ENCODE measurements at places on chromosomes 4 and X. TPM values are rescaled to one million over a fixed set of nuclear protein-coding genes. Genes with fewer than 3 reads are reported as not detected.
A peak's percentile ranks its signal among the peaks of the same experiment; 100 is the strongest.

DNA sequence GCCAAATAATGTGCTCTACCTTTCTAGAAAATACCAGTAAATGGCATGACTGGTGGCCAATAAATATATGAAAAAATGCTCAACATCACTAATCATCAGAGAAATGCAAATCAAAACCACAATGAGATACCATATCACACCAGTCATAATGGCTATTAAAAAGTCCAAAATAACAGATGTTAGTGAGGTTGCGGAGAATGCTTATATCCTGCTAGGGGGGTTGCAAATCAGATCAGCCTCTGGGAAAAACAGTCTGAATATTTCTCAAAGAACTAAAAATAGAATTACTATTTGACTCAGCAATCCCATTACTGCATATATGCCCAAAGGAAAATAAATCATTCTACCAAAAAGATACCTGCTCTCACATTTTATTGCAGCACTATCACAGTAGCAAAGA is 115.1 kb downstream of the RASGEF1B start:
- H3K27ac ChIP-seq: no peak overlapping the region
- no peaks in the 10 kb centered on the region for H3K27me3 ChIP-seq
- H3K4me3 ChIP-seq: no peak overlapping the region
- DNase-seq: no peak
- H3K36me3 ChIP-seq: no peaks in the 10 kb centered on the region
- no peaks in the 10 kb centered on the region for H3K4me1 ChIP-seq

DNA sequence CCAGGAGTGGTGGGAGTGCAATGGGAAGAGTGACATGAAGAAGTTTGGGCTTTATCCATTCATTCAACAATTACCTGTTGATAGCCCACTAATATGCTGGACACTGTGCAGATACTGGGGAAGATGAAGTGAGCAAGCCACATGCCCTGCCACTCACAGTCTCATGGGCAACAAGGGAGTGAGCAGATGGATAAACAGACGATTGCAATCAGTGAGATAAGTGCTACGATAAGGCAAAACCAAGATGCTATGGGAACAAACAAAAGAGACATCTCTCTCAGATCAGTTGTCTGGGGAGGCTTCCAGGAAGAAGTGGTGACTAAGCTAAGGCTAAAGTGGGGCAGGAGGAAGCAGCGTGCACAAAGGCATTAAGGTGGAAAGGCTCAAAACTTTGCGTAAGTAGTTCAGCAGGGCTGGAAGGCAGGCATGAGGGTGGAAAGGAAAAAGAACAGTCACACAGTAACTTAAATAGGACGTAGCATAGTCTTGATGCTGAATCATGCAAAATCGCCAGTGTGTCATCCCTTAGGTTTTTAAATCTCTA is 31.7 kb downstream of the GAB3 start:
- peaks cover 20% of the 10 kb centered on the region for H3K4me1 ChIP-seq
- H3K27me3 ChIP-seq: no peaks in the 10 kb centered on the region
- no peak overlapping the region for H3K27ac ChIP-seq
- DNase-seq: no peak

DNA sequence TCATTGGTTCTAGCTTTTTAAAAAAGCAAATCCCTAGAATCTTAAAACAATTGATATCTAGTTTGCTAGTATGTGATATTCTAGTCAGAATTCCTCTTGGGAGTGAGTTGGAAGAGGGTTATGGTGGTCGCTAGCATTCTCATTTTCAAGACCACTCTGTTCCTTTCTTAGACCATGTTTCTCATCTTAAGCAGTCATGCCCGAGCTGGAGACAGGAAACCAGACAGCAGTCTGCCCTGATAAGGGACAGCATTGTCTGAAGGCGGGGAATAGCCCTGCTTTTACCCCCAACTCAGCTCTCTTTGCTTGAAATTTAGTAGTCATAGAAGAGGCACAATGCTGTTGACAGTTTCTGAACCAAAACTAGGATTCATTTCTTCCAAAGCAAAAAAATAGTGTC is 5.2 kb downstream of the KLF3 start:
- no peaks in the 10 kb centered on the region for H3K27me3 ChIP-seq
- DNase-seq: no peak
- no peaks in the 10 kb centered on the region for H3K4me1 ChIP-seq
- no peaks in the 10 kb centered on the region for H3K36me3 ChIP-seq

DNA sequence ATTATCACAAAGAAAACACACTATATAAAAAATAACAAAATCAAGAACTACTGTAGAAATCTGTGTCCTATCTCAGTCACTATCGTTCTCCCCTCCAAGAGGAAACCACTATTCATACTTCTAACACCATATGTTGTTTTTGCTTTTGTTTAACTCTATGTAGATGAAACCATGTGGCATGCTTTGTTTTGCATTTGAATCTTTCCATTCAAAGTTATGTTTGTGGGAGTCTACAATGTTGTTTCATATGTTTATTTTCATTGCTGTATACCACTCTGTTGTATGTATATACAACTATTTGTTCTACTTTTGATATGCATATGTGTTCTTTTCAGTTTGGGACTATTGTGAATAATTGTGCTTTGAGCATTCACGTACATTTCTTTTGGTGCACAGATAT is 116.1 kb downstream of the PABPC4L start:
- H3K27ac ChIP-seq: no peak overlapping the region
- H3K4me3 ChIP-seq: no peak overlapping the region
- H3K4me1 ChIP-seq: no peaks in the 10 kb centered on the region

GRCh38 chrX:100797359-100797758 is 22.8 kb upstream of the CSTF2 start:
- no peak for DNase-seq
- H3K4me1 ChIP-seq: no peaks in the 10 kb centered on the region
- H3K36me3 ChIP-seq: no peaks in the 10 kb centered on the region
- H3K27me3 ChIP-seq: no peaks in the 10 kb centered on the region

- H3K27me3 ChIP-seq: no peaks in the 10 kb centered on the region
- H3K27ac ChIP-seq: no peak overlapping the region
- no peaks in the 10 kb centered on the region for H3K4me1 ChIP-seq
Observed at GRCh38 chrX:120144178-120144844, 14.1 kb upstream of the RHOXF2 start.

- H3K4me3 ChIP-seq: no peak overlapping the region
- no peak overlapping the region for H3K27ac ChIP-seq
- no peak for DNase-seq
- no peaks in the 10 kb centered on the region for H3K4me1 ChIP-seq
- H3K27me3 ChIP-seq: no peaks in the 10 kb centered on the region
Observed at GRCh38 chrX:69093960-69094871, 71.0 kb downstream of the PJA1 start.

DNA sequence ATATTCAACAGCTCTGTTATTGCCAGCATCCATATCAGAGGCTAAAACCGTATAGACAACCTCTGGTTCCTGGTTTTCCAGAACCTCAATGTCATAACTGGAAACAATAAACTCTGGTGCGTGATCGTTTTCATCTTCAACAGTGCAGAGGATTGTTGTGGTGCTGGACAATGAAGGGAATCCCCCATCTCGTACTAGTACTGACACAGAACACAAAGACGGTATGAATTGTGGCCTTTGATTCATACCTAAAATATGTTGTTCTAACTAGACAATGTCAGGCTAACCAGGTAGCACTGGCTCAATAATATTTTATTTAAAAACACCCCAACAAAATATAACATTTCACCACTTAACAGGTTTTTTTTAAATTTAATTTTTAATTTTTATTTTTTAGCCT is 186.9 kb downstream of the DCHS2 start:
- no peaks in the 10 kb centered on the region for H3K36me3 ChIP-seq
- no peak overlapping the region for H3K27ac ChIP-seq
- no peaks in the 10 kb centered on the region for H3K4me1 ChIP-seq
- no peak for DNase-seq
- no peak overlapping the region for H3K4me3 ChIP-seq
- H3K27me3 ChIP-seq: no peaks in the 10 kb centered on the region

GRCh38 chrX:47611926-47612325 is 7.7 kb downstream of the SYN1 start:
- no peak overlapping the region for H3K4me3 ChIP-seq
- DNase-seq: no peak
- no peaks in the 10 kb centered on the region for H3K27me3 ChIP-seq
- no peaks in the 10 kb centered on the region for H3K36me3 ChIP-seq
- no peaks in the 10 kb centered on the region for H3K4me1 ChIP-seq

GRCh38 chrX:23752740-23753415 is 9.8 kb upstream of the ACOT9 start:
- H3K27me3 ChIP-seq: no peaks in the 10 kb centered on the region
- DNase-seq: no peak
- no peak overlapping the region for H3K27ac ChIP-seq
- no peaks in the 10 kb centered on the region for H3K4me1 ChIP-seq
- H3K36me3 ChIP-seq: no peaks in the 10 kb centered on the region

DNA sequence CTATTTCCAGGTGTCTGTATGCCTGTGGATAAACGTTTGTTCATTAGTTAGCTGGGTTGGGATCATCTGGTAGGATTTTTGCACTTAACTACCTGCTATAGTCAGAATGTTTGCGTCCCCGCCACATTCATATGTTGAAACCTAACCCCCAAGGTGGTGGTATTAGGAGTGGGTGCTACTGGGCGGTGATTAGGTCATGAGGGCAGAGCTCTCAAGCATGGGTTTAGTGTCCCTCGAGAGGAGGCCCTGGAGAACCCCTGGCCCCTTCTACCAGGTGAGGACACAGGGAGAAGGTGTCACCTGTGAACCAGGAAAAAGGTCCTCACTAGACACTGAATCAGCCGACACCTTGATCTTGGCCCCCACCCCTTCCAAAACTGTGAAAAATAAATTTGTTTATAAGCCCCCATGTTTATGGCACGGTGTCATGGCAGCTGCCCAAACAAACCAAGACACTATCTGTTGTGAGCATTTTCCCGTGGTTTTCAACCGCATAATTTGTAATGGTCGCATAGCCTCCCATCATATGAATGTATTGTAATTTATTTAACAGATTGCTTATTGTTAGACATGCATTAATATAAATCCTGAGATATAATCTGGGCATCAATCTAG is 92.7 kb upstream of the TRIM2 start:
- no peaks in the 10 kb centered on the region for H3K36me3 ChIP-seq
- no peaks in the 10 kb centered on the region for H3K27me3 ChIP-seq
- H3K4me1 ChIP-seq: peaks cover 10% of the 10 kb centered on the region
- peak; percentile 36 for DNase-seq
- no peak overlapping the region for H3K27ac ChIP-seq

- no peaks in the 10 kb centered on the region for H3K36me3 ChIP-seq
- no peaks in the 10 kb centered on the region for H3K27me3 ChIP-seq
- no peak overlapping the region for H3K27ac ChIP-seq
- H3K4me1 ChIP-seq: no peaks in the 10 kb centered on the region
Observed at GRCh38 chr4:98784947-98785706, 126.7 kb upstream of the TSPAN5 start.

GRCh38 chr4:183139972-183140570 is 41.0 kb downstream of the WWC2 start:
- H3K27ac ChIP-seq: no peak overlapping the region
- no peaks in the 10 kb centered on the region for H3K27me3 ChIP-seq
- no peaks in the 10 kb centered on the region for H3K4me1 ChIP-seq

DNA sequence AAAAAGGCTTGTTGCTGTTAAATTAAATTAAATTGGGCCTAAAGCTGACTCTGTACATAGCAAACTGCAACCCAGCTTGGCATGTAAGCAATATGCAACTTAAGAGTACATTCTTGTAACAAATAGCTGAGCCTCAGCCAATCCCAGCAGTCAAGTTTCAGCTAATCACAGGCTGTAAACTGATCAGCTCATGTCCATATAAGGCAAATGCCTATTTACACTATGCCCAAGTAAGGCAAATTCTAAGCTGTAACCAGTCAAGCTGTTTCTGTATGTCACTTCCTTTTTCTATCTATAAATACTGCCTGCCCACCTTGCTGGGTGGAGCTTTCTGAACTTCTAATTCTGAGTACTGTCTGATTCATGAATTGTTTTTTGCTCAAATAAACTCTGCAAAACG is 429.1 kb upstream of the FTHL17 start:
- no peaks in the 10 kb centered on the region for H3K27me3 ChIP-seq
- no peaks in the 10 kb centered on the region for H3K4me1 ChIP-seq

GRCh38 chr4:88419874-88420273 is 37.0 kb upstream of the HERC5 start:
- no peaks in the 10 kb centered on the region for H3K27me3 ChIP-seq
- DNase-seq: no peak
- H3K4me1 ChIP-seq: no peaks in the 10 kb centered on the region
- H3K36me3 ChIP-seq: no peaks in the 10 kb centered on the region

GRCh38 chr4:13704035-13704434 is 76.5 kb upstream of the BOD1L1 start:
- H3K36me3 ChIP-seq: no peaks in the 10 kb centered on the region
- no peak for DNase-seq
- no peak overlapping the region for H3K4me3 ChIP-seq
- H3K4me1 ChIP-seq: peaks cover 14% of the 10 kb centered on the region
- peak overlapping the region; percentile 93 for H3K27ac ChIP-seq

SASH3 gene
- 2.1 TPM for total RNA-seq

SOWAHD gene
- total RNA-seq: not detected

AGTR2 gene
- not detected for total RNA-seq

PABPC1L2A gene
- not detected for total RNA-seq

AFM gene
- not detected for total RNA-seq

XG gene
- total RNA-seq: 0.51 TPM

TSPAN6 gene
- 7.5 TPM for total RNA-seq

EGFL6 gene
- not detected for total RNA-seq

NSUN7 gene
- 9.8 TPM for total RNA-seq

ARMCX2 gene
- total RNA-seq: 34.2 TPM

Measured in right atrium auricular region (tissue), 2 donors.